ENCODE measurements at places on chromosomes 5 and 9. TPM values are rescaled to one million over a fixed set of nuclear protein-coding genes. Genes with fewer than 3 reads are reported as not detected.

- DNase-seq = no peak
These were observed 39.8 kb downstream of the FOXI1 start for GRCh38 chr5:170145462-170145861.

GRCh38 chr5:19044931-19045695, 942.9 kb downstream of the CDH18 start:
- DNase-seq = no peak

- no peak for DNase-seq
These were observed 135.0 kb downstream of the HSD17B3 start for GRCh38 chr9:96167011-96167410.

GRCh38 chr9:102461156-102461819, 533.8 kb upstream of the CYLC2 start:
- DNase-seq = no peak

DNA sequence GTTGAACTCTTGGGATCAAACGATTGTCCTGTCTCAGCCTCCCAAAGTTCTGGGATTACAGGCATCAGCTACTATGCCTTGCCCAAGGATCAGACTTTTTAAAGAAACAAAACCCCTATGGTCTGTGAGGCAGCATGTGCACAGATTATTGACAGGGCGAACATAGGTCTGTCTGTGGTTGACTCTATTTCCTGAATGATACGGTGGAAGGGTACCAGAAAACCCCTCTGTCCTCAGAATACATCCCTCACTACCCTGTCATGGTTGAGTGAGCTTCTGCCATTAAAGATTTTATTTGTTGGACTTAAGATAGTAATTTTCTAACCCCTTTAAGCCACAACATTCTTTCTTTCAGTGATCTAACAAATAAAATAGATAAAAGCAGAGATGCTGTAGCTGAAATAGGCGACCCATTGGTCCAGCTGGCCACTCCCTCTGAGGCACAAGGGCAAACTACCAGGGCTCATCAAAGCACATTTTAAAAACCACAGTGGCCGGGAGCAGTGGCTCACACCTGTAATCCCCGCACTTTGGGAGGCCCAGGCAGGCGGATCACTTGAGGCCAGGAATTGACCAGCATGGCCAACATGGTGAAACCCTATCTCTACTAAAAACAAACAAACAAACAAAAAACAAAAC, 84.9 kb upstream of the ANKRD55 start:
- DNase-seq = no peak

The SLC24A2 gene
- not detected for total RNA-seq

All from activated CD4-positive, alpha-beta T cell treated with anti-CD3 and anti-CD28 coated beads for 36 hours (primary cell).